ENCODE measurements at places on chromosomes 3 and 15.
A peak's percentile ranks its signal among the peaks of the same experiment; 100 is the strongest.

DNA sequence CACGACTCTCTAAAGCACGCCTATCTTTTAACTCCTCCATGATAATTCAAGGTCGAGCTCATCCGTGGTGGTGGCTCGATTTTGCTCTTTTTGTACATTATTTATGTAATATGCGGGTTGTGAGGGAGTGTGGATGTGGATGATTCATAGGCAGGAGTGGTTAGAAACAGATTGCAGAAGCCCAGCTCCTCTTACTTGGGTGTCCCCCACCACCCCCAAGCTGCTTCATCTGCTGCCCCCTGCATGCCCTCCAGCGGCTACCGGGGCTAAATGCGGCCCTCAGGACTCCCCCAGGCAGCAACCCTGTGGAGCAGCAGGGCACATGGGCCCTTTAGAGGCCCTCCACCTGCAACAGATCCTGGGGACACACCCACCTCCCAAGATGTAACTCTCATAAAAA, 111.5 kb upstream of the SELENOK start:
- no peak for DNase-seq

GRCh38 chr3:58023531-58023930, 15.3 kb downstream of the FLNB start:
- DNase-seq = no peak

GRCh38 chr3:124137216-124137615, 145.3 kb upstream of the ROPN1 start:
- DNase-seq = no peak

DNA sequence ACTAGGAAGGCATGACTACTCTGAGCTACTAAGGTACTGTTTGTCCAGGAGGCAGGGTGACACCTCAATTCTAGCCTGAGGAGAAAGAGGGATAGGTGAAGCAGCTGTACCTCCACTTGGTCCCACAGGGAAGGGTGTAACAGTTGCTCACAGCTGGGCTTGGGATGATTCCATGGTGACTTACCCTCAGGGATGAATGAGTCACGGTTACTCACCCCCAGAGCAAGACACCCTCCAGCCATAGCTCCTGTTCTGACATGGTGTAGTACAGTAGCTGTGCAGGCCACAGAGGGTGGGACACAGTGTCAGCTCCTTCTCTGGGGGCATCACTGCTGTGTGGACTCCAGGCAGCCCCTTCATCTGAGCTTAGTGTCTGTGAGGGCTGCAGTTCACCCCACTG, 868.6 kb upstream of the SEMA6D start:
- DNase-seq = no peak

- DNase-seq = no peak
Observed at GRCh38 chr3:198061119-198062067, 101.4 kb downstream of the LMLN start.

DNA sequence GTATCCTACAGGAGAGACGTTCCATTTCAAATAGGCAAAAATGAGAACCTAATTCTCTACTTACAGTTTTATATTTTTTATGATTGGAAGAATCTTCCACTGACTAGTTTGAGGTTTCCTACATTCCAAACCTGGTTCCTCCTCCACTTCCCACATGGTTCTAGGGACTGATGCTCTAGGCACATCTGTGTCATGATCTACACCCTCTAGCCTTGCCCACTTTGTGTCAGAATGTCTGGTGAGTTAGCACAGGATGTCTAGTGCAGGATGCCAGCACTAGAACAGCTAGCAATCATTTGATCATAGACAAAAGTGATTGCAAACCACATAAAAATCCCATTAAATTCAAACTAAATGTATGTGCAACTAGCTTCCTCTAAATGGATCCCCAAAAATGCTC, 26.7 kb upstream of the FILIP1L start:
- DNase-seq = no peak

- DNase-seq = no peak
Observed at GRCh38 chr15:89754361-89755154, 3.5 kb upstream of the MESP1 start.

DNA sequence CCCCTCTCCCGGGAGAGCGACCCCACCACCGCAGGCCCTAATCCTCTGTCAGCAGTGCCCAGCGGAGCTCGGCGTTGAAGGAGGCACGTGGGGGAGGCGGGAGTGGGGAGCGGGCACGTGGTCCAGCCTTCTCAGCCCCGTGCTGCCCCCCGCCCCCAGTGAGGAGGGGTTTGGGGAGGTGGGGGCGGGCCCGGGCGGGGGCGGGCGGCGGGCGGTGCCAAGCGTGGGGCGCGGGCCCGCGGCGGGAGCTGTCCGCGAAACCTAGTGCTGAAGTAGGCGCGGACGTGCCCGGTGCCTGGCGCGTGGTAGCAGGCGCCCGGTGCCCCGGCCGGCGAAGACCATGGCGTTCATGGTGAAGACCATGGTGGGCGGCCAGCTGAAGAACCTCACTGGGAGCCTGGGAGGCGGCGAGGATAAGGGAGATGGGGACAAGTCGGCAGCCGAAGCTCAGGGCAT, at the start of gene CPLX3:
TSS of gene CPLX3 (plus strand) at position 264 of the 456 bp plus-strand sequence. CDS start at position 341, 77 bp downstream.
- peak; percentile 76 for DNase-seq

GRCh38 chr3:23072693-23073092, 130.4 kb upstream of the UBE2E2 start:
- no peak for DNase-seq

DNA sequence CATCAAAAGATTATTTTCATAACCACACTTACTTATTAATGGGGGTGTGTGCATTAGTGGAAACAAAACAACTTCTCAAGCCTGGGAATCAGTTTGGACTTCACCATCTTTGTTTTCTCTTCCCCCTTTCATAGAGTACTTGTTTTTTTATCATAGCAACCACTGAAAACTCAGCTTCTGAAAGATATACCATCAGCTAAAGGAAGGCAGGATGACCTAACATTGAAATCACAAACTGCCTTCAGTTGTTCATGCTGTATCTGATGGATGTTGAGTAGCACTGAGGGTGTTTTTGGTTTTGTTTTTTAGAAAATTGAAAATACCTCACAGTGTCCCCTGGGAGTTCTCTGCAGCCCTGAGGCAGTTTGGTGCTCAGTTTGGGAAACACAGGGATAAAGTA, 46.5 kb downstream of the NEK10 start:
- no peak for DNase-seq

- no peak for DNase-seq
Observed at GRCh38 chr15:23503576-23503975, 56.5 kb upstream of the GOLGA6L2 start.

- no peak for DNase-seq
Observed at GRCh38 chr3:71384837-71385716, 198.5 kb downstream of the FOXP1 start.

- DNase-seq = no peak
Observed at GRCh38 chr3:179299999-179300613, 22.7 kb upstream of the ZNF639 start.

GRCh38 chr15:90011705-90012104, 10.6 kb downstream of the ZNF710 start:
- DNase-seq = no peak

DNA sequence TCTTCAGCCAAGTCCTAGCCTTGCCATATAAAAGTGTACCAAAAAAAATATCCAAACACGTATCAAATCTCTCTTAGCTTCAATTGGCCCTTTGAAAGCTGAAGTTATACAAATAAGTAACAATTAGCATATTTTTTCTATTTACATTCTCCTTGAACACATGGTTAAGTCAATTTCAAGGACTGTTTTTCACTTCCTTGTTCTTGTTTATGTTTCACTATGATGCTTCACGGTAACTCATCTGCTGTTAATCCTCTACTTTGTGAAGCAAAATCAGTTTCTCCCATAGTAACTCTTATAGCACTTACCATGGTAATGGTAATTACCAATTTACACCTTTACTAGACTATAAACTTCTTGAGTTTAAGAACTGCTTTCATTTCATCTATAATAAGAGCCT, 10.6 kb upstream of the SPRED1 start:
- no peak for DNase-seq

DNA sequence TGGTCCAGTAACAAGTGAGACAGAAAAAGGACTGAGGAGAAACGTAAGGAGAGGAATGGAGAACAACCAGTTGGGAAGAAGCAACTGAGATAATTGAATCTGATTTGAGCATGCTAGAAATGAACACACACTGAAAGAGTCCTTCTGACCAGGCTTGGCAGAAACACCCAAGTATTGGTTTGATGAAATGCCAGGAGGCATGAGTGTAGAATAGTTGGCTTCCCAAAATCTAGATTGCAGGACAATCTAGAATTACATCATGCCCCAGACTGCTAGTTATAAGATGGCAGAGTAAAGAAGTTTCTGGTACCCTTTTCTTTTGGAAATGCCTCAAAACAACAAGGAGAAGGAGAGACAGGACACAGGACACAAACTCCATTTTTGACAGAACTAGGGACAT, 189.7 kb upstream of the STT3B start:
- no peak for DNase-seq

GRCh38 chr15:37038716-37039106, 61.6 kb downstream of the MEIS2 start:
- DNase-seq = peak; percentile 74

DNA sequence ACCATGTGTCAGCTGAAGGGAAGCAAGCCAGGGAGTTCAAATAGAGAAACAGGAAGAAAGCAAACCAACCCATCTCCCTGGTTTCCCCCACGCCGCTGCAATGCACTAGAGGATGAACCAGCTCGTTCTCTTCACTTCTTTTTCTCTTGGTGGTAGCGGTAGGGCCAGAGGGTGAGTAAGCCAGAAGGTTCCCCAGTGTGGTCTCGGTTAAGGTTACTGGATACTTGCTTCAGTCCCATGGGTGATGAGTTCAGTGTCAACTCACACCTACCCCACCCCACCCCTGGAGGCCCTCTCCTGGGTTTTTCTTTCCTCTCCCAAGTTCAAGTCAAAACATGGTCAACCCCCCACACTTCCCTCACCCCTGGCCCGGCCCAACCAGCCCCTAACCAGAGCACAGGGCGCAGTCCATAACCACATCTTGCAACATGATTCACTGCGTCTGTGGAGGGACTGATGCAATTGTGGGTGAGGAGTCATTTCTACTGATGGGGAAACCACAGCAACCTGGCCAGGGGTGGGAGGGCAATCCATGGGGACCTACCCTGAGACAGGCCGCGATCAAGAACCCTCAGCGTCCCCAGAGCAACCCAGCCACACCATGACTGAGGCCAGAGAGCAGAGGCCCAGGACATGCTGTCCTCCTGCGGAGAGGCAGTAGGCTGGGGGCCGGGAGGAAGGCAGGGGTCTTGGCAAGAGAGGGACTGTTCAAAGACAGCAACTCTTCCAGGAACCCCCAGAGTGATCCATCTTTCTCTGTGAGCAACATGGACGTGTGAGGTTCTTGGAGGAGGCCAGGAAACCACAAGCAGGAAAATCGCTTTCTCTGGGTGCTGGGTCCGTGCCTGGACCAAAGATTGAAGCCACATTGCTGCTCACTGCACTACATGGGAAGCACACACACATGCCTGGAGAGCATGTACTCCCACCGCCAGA, 276.6 kb downstream of the UACA start:
- no peak for DNase-seq

Data from eye (tissue), 1 donor.